ENCODE measurements at places on chromosomes 13 and 19.
A peak's percentile ranks its signal among the peaks of the same experiment; 100 is the strongest.

DNA sequence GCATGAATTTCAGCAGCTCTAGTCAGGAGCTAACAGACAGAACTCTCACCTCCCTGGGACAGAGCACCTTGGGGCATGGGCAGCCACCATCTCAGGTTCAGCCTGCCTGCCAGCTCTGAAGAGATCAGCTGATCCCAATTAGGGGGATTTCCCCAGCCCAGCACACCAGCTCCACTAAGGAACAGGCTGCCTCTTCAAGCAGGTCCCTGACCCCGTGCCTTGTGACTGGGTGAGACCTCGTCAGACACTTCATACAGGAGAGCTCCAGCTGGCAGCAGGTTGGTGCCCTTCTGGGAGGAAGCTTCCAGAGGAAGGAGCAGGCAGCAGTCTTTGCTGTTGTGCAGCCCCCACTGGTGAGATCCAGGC, 84.5 kb upstream of the UFM1 start:
- DNase-seq = no peak

GRCh38 chr19:41031916-41032315, 40.8 kb downstream of the CYP2B6 start:
- no peak for DNase-seq

DNA sequence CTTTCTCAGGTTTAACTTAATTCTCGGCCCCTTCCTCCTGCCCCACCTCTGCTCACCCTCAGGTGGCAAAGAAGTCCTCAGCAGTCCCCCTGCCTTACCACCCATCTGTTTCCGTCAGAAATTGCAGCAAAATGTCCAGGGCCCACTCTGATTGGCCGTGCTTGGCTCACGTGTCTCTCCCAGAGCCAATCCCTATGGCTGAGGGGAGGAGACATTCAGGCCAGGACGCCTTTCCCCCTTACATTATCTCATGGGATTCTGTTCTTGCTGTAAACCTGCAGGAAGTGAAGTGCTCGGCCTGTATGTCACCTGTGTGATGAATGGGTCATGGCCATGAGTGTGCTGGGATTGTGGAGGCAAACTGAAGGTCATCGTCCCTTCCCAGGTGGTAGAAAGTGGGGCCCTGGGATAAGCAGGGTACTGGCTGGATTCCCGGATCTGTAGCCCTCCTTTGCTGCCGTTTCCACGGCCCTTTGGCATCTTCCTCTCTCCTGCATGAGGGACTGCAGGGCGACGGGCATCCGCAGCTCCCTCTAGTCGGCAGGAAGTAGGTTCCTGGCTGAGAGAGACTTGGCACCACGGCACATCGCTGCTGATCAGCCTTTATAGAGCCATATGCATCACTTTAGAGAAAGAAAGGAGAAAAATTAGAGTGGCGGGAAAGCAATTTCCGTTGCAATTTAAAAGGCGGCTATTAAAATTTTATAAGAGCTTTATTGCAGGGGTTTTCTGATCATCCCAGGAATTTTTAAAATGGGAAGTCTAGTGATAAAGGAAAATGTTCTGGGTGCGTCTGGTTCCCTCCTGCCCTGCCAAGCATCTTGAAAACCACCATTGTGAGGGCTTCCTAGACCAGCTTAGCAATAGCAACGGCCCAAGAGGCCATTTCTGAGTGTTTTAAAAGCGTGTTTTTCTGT, 118.2 kb downstream of the SIPA1L3 start:
- no peak for DNase-seq

- no peak for DNase-seq
Measured at GRCh38 chr19:36125557-36125956, 10.3 kb downstream of the TBCB start.

GRCh38 chr19:18221815-18222725, 4.2 kb downstream of the PDE4C start:
- DNase-seq = no peak

- DNase-seq = peak; percentile 49
Measured at GRCh38 chr13:112783978-112784371, 94.1 kb downstream of the ATP11A start.

- DNase-seq = no peak
Measured at GRCh38 chr13:56351041-56351440, 789.7 kb upstream of the PRR20A start.

DNA sequence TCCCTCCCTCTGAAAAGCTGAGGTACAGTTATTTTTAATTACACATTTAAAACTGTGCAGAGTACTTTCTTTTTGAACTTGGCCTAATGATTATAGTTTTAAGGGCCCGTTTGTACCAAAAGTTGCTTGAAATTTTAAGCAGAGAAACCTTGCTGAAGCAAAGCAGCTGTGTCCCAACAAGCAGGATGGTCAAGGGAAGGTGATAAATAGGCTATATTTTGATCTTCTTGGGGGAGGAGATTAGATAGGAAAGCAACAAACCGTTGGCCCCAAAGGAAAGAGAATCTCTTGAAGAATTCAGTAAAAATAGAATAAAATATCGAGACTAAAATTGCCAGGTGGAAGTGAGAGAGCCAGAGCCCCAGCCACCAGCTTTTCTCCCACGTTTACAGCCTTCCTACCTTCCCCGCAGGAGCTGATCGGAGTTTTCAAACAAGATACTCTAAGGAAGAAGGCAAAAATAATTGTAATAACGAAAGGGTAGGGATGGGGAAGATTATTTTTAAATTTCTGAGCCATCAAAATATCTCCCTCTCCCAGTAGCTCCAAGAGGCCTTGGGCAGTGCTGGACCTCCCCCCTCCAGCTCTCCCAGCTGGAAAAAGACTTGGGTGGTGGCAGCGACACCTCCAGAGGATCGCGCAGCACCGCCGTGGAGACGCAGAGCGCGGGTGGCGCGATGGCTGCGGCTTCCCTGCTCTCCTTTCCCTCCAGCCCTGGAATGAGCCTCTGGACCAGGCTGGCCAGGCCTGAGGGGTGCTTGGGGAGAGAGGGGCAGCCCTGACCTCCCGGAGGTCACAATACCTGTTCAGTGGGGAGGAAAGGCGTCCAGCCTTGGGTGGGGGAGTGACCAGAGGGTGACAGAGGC, 5.8 kb downstream of the ZIC2 start:
- no peak for DNase-seq

GRCh38 chr13:110676595-110677587, 29.0 kb downstream of the CARS2 start:
- DNase-seq = no peak

DNA sequence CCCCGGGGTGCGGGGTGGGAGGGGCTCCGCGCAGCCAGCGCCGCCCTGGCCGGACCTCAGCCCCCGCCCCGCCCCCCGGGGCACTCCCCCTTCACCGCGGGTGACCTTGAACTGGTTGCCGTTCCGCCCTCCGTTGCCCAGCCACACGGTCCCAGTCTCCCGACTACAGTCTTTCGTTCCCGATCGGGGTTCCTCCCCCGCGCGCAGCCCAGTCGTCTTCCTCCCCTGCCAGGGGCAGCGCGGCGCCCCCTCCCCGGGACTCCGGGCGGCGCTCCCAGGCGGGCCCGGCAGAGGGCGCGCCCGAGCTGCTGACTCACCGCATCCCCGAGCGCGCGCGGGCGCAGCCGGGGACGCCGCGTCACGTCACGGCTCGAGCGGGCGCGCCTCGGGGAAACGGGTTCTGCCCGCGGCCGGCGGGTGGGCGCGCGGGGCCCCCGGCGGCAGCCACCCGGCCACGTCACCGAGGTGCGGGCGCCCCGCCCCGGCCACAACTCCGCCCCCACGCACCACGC, 459 bp downstream of the MIDN start:
- DNase-seq = peak; percentile 96

GRCh38 chr13:58025821-58026220, 394.3 kb downstream of the PCDH17 start:
- DNase-seq = no peak

DNA sequence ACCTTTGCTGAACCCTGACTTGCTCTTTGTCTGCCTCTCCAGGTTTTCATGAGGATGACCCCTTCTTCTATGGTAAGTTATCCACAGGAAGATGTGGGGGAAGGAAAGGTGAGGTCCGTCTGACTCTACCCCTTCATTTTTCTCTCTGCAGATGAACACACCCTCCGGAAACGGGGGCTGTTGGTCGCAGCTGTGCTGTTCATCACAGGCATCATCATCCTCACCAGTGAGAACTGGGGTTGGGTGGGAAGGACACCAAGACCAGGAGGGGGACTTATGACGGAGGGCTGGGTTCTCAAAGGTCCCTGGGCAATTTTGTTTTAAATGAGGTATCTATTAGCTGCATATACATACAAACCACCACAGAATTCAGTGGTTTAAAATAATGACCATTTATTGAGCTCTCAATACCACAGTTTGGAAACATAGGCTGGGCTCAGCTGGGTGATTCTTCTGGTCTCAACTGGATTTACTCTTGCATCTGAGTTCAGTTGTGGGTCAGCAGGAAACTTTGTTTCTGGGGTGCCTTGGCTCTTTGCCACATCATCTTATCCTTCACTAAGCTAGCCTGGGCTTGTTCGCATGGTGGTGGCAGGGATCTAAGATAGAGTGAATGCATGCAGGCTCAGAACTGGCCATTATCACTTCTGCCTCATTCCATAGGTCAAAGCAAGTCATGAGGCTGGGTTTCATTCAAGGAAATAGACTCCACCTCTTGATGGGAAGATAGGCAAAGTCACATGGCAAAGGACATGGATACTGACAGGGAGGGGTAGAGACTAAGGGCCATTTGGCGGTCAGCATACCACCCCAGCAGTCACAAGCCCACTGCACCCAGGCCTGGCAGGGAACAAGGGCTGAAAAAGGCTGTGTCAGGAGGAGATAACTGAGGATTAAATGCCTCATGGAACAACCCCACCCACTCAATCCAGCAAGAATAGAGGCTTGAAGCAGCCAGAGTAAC, 11.8 kb downstream of the FXYD5 start:
- DNase-seq = no peak

- no peak for DNase-seq
Measured at GRCh38 chr13:49539313-49539712, 43.6 kb downstream of the PHF11 start.

GRCh38 chr19:21474671-21475181, 30.7 kb upstream of the ZNF429 start:
- DNase-seq = peak; percentile 93

DNA sequence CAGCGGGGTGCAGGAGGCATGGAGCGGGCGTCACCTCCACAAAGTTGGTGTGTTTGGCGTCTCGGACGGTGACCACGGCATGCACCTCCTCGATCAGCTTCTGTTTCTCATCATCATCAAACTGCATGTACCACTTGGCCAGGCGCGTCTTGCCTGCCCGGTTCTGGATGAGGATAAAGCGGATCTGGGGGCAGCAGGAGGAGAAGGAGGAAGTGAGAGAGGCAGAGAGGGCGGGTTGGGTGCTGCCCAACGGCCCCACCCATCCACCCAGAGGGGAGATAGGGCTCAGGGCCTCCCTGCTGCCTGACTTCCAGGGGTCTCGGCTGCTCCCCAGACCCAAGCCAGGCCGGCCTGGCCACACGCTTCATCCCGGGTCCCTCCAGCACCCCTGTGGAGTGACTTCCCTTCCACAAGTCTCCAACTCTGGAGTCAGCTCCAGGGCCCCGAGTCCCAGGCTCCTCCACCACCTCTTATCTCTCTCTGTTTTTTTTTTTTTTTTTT, 4.6 kb downstream of the AP2S1 start:
- DNase-seq = no peak

- no peak for DNase-seq
Measured at GRCh38 chr13:100987948-100988347, 313.4 kb upstream of the TMTC4 start.

- no peak for DNase-seq
Measured at GRCh38 chr13:31477961-31478360, 261.4 kb upstream of the RXFP2 start.

GRCh38 chr19:33098055-33098534, 17.1 kb downstream of the GPATCH1 start:
- no peak for DNase-seq

DNA sequence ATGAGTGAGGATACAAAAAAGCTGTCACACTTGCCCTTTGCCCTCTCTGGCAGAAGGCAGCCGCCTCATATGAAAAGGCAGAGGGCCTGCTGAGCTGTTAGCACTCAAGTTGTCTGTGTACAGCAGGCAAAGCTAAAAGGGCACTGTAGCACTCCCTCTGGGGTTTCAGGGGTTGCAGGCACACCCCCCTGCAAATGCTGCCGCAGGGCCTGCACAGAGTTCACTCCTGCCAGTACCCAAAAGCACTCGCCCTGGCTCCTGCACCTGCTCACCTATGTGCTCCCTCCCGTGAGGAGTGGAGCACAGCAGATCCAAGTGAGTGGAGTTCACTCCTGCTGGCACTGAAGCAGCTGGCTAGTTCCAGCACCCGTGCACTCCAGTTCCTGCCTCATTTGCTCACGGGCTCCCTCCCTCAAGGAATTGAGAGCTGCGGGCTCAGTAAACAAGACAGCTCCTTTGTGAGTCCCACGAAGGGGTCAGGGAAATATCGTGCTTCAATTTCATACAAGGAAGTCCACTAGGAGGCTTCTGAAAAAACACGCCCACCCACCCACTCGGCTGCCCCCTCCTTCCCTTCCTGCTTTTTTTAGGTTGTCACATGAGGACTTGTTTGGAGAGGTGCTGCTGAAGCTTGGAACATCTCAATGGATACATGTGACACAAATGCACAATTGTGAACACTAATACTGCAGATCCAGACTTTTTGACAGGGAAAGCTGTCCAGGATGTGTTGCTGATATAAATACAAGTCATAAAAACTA, 9.9 kb upstream of the RCBTB2 start:
- no peak for DNase-seq

- no peak for DNase-seq
Measured at GRCh38 chr19:6098574-6098973, 11.7 kb downstream of the RFX2 start.

- no peak for DNase-seq
Measured at GRCh38 chr13:43432958-43433357, 353.8 kb downstream of the ENOX1 start.

- no peak for DNase-seq
Measured at GRCh38 chr13:112203614-112204013, 136.7 kb downstream of the SOX1 start.

DNA sequence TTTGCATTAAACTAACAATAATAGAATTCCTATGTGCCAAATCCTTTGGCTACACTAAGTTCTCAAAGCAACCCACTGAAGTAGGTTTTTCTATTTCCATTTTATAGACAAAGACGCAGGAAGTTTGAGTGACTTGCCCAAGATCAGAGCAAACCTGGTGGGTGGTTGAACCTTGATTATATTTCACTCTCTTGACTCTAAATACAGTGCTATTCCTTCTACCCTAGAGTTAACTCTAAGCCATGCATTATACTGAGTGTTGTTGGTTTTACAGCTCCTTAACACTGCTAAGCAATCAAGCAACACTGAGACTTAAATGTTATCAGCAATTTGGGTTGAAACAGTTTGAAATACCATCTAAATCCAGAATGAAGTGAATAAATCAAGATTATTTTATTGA, 813.6 kb upstream of the GPC6 start:
- no peak for DNase-seq
